ENCODE measurements at places on chromosomes 6 and 20.
A peak's percentile ranks its signal among the peaks of the same experiment; 100 is the strongest.

DNA sequence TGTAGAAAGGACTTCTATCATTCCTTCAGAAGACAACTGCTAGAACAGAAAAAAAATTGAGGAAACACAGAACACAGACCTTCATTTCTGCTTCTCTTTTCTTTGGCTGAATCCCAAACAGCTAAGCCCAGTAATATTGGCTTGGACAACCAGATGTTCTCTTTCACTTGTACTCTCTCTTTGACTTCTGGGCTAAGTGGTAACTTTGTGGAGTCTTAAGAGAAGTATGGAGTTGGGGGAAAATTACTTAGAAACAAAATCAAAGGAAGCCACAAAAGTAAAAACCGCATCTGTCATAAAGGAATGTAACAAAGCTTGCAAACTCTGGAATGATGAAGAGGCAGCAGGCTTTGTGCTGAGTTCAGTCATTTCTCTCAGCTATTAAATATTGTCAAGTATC is 587.5 kb downstream of the CBLN4 start:
- no peak for DNase-seq

DNA sequence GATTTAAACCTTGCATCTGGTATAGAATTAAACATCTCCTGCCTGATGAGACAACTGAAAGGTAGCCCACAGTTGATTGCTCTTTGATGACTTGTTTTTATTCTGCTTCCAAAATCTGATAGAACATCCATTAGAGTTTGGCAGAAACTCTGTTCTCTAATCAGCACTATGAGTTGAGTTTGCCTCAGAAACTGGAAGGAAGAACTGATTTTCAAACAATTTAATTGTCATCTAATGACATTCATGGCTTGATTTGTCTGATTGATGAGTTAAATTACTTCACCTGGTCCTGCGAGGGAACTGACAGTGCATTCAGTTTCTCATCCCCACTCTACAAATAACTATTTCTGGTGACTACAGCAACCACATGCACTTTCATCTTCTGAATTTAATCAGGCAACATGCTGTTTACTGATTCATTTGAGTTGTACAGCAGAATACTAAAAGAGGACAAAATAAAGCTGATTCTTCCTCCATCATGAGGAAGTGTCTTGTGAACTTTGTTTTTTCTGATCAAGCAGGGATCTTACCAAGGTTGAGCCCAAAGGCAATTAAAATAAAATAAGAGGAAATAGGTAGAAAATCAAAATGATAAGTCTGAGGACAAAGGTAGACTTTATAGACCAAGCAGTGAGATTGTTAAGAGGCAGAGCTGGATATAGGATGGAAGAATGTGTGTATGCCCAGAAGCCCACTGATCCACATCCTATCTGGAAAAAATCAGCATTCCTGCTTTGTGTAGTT is 15.7 kb upstream of the MRAP2 start:
- DNase-seq = no peak

DNA sequence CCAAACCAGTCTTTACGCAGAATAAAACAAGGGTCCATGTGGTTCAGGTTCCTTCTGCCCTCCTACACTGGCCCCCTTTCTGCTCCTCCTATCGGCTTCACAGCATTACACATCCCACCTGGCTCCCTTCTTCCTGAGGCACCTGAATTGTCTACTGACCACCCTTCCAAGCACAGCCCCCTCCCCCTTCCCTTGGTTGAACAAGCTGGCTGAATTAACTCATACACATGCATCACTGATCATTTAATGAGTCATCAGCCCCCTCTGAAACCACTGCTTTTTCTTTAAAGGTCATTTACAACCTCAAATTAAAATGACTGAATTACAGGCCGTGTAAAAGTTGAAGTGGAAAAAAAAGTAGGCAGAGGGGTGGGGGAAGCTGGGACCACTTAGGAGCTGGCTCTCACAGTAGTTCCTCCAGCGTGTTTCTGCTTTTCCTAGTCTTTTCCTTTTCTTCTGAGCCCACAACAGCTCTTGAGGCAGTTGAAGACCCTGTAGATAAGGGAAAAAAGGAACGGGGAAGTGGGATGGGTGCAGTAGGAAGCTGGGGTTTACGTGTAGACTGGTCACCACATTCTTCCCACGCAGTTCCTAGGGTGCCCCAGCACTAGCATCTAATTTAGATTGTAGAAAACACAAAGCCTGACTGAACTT is 67.6 kb downstream of the FYN start:
- no peak for DNase-seq

- DNase-seq = no peak
Measured at GRCh38 chr6:167093406-167093921, 29.4 kb upstream of the CCR6 start.

DNA sequence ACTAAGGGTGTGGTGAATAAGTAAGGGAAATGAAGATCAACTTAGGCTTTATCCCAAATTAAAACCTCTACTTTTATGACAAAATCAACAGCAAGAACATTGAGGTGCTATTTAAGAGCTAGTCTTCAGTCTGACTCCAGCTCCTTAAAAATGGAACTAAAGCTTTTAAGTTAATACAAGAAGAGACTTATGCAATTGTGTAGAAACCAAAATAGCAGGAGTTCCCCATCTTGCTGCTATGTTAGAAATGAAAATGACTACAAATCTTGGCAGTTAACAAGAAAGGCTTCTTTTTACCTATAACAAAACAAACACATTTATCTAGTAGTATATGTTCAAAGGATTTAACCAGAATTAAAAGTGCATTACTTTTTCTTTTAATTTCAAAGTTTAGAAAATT is 25.7 kb downstream of the HMGN3 start:
- no peak for DNase-seq

- DNase-seq = no peak
Measured at GRCh38 chr6:137787016-137787415, 80.0 kb upstream of the TNFAIP3 start.

DNA sequence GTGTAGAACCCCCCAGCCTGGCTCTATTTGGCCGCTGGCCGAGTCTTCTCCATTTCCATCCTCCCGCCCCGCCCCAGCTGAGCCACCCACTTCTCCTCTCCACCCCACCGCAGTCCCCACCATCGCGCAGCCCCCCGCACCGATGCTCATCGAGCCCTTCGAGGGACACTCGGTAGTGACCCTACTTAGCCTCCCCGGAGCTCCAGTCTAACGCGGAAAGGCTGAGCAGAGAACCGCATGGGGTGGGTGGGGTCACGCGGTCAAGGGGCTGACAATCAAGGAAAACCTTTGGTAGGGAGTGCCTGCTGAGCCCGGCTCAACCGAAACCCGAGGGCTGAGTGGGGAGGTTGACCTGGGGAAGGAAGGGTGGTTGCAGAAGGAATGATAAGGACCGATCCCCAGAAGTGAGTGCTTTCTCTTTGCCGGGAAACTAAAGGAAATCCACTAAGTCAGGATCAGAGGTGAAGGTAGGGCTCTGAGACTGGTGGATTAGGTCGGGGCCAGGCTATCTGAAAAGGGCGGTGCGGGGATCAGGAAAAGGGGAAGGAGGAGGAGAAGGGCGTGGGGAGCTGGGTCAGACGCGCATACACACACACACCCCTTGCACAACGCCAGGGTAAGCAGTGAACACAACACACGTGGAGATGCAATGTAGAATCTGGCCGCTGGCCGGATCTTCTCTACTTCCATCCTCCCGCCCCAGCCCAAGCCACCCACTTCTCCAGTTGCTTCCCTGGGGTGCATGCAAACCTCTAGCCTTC is 49.8 kb downstream of the CPXM1 start:
- DNase-seq = no peak

DNA sequence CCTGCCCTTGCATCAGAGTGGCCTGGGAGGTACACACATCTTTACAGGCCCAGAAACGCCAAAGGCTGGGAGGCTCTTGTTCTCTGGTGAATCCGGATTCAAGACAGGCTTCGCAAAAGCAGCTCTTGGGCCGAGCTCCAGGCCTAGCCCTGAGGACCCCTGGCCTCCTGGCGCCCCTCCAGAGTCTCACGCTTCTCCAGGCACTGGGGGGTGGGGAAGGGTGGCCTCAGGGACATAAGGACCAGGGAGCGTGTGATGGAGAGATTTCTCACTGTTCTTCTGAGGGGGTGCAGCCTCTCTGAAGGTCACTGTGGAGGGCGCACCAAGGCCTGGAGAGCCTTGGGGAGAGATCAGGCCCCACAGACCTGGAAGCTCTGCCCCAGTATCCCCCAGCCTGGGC is 349.2 kb downstream of the ZFAND3 start:
- DNase-seq = no peak

DNA sequence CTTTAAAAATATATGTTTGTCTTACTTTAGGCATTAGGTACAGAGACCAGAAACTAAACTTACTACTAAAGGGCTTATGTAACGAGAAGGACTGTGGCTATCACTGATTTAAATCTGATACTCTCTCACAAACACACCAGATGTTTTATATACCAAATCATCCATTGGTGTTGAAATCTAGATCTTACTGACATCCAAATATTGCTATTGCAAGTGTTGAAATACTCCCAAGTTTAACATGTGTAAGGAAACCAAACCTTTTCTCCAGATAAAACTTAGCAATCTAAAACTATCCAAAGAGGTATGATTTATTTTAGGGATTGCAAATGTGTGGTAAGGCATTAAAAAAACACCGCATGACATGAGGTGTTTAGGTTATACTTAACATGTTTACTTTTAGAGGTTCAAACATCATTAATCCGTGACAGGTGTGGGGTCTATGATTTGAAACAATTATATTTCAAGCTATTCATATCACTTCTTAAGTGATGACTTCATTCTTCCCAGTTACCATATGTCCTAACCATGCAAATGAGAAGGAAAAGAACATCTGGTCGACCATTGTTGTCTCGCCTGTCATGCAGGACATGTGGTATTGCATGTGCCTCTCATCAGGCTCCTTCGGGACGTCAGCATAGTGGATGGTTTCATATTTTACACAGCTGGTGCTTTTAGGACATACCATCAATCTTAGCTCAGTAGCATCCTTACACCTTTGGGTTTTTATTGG is 168.3 kb upstream of the SPACA1 start:
- DNase-seq = no peak

- DNase-seq = no peak
Measured at GRCh38 chr6:13702809-13703302, 8.8 kb downstream of the RANBP9 start.

- DNase-seq = no peak
Measured at GRCh38 chr20:8645326-8645725, 423.6 kb upstream of the PLCB4 start.

- no peak for DNase-seq
Measured at GRCh38 chr6:55286824-55287223, 40.4 kb upstream of the GFRAL start.

- DNase-seq = no peak
Measured at GRCh38 chr6:135014353-135014832, 40.2 kb downstream of the HBS1L start.

- DNase-seq = no peak
Measured at GRCh38 chr20:53045941-53046340, 73.8 kb downstream of the TSHZ2 start.

DNA sequence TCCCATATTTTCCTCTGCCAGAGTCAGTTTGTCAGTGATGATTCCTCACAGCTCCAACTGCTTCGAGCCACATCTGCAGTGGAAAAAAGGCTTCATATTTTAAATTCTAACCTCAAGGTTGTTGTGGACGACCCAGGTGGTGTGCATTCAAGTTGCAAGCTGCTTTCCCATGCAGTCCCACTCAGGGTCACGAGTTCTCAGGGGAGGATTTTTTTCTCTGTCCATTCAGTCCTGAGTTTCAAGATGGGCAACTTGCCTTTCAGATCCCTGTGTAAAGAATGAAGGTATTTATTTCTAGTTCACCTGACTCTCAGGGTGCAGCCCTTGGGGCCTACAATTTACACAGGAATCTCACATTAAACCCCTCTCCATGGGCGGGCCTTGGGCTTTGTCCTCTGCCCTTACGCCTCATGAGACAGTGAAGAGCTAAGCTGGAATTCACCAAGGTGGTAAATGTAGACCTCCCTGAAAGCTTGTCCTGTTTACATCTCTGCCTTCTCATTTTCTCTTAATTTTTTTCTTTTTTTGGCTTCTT is 65.9 kb downstream of the TPD52L1 start:
- no peak for DNase-seq

- no peak for DNase-seq
Measured at GRCh38 chr6:99013145-99013544, 65.4 kb upstream of the FBXL4 start.

GRCh38 chr6:103783329-103783728 is 1076.4 kb downstream of the HACE1 start:
- DNase-seq = no peak

DNA sequence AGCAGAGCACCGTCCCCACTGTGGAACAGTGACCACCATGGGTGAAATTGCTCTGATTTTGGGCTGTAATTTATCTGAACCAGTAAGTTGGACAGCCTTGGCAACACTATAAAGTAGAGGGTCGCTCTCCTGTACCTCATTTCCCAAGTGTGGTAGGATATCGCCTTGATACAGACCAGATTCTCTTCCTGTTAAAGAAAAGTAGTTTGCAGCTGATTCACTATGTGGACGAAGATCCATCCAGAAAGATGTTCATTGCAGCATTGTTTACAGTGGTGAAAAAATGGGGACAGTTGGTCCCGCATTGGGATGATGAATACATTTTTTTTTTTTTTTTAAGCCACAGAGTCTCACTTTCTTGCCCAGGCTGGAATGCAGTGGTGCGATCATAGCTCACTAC is 74.3 kb downstream of the SLX4IP start:
- no peak for DNase-seq

GRCh38 chr6:161273274-161273751 is 548 bp downstream of the AGPAT4 start:
- DNase-seq = peak; percentile 7

DNA sequence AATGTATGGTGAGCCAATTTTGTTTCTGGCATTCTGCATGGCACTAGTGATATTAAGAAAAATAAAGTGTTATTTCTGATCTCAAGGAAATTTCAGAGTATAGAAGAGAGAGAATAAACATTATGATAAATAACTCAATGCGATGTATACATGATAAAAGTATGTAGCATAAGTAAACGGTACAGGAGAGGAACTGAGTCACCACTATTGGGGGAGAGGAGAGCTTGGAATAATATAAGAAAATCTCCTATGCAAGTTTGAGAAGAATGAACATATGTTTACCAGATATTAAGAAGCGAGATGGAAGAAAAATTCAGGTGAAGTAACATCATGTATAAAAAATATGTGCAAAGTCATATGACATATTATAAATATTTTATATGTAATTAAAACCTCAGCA is 1230.3 kb upstream of the CITED2 start:
- no peak for DNase-seq

- no peak for DNase-seq
Measured at GRCh38 chr6:125018136-125018535, 55.9 kb downstream of the RNF217 start.

DNA sequence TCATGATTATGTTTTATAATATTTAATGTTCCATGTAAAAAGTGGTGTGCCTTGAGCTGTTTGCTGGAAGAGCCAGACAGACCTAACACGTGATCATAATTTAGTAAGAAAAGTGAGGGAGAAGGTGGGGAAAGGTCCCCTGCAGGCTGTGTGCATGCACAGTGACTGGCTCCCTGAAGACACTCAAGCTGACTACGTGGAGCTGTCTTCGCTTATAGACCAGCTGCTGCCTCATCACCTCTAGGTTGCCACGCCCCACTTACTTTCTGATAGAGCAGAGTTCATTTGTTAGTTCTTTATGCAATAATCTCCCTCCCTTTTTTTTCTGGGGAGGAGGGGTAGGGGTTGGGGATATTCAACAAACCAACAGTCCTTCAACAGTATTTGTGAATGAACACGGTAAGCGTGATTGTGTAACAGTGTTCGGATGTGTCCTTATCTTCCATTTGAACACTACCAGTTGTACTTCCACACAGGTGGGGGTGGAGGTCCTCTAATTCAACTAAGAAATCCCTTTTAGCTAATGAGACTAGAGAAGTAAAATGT is 157.3 kb downstream of the BACH2 start:
- DNase-seq = no peak
